ENCODE measurements at places on chromosomes 16 and 17. TPM values are rescaled to one million over a fixed set of nuclear protein-coding genes. Genes with fewer than 3 reads are reported as not detected.

- DNase-seq: no peak
Measured at GRCh38 chr16:46606231-46606630, 14.9 kb downstream of the SHCBP1 start.

DNA sequence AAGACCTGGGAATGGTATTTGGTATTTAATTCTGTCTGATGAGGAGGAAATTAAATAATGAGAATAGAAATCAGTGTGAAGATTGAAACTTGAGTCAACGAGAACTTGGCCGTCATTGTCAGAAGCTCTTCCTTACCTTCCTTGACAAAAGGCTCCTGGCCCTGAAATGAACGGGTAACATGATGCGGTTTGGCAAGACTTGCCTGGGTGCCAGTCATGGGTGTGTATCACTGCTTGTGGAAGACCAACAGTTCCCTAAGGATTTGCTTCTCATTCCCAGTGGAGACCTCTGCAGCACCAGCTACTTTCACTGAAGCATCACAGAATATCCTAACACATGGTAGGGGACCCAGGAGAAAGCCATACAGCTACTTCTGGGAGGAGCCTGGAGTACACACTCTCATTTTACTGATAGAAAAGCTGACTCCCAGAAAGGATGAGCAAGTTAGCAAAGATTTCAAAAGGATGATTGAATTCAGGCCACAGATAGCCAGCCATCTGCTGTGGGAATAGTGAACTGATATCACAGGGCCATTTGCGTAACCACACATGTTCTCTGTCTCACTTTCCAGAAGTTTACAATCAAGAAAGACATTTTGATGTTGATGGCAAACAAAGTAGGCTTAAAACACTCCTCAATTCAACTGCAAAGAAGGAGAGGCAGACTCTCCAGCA is 258.1 kb upstream of the SALL1 start:
- peak; percentile 43 for DNase-seq

- DNase-seq: peak; percentile 82
Measured at GRCh38 chr16:66580605-66581209, 1.4 kb downstream of the CMTM2 start.

GRCh38 chr17:62892870-62893338 is 73.1 kb upstream of the TANC2 start:
- peak; percentile 87 for DNase-seq

DNA sequence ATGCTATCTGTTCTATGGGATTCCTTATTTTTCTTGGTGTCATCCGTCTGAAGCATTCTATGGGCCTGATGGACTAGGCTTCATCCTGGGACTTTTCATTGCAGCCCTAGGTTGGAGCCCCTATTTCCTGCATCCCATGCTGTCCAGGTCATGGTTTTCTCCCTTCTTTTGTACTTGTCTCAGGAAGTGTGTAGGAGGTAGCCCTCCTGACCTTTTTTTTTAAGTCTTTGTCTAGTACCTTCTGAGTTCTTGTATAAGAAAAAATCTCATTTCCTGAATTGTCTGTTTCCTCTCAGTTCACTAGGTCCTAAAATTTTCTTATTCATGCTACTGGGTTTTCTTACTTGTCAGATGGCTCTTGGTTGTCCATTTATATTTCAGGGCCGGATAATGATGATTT is 6.0 kb downstream of the NDEL1 start:
- no peak for DNase-seq

- DNase-seq: peak; percentile 83
Measured at GRCh38 chr16:64983963-64984362, 137.9 kb downstream of the CDH11 start.

- DNase-seq: no peak
Measured at GRCh38 chr17:4184811-4185210, 41.8 kb downstream of the CYB5D2 start.

GRCh38 chr17:73595068-73595467 is 49.2 kb downstream of the SDK2 start:
- DNase-seq: no peak

- DNase-seq: no peak
Measured at GRCh38 chr16:89288577-89288844, 71.0 kb downstream of the ZNF778 start.

DNA sequence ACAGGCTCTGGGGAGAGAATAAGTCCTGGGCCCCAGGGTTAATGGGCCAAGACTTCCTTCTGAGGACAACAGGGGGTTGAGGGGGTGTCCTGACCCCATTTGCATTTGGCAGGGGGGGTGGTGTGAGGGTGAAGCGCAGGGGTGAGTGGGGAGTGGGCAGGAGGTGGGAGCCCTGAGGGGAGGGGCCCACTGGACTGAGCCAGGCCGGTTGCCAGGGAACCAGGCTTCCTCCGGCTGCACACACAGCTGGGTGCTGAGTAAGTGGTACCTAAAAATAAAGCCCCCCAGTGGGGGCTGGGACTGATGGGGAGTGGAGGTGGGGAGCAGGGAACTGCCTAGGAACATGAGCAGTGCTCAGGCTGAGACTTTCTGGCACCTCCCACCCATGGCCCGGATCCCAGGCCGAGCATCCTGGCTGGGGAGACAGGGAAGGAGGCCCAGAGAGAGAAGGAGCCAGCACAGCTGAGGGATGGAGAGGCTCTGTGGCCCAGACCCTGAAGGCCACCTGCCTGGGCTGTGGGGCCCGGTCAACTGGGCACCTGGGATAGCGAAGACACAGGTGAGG is 7.5 kb upstream of the RASD1 start:
- no peak for DNase-seq

GRCh38 chr16:29107299-29107698 is 122.4 kb downstream of the LAT start:
- DNase-seq: no peak

TBC1D3C gene
- polyA plus RNA-seq: not detected

DHX58 gene
- polyA plus RNA-seq: 1.6 TPM

KRT31 gene
- not detected for polyA plus RNA-seq

GPR139 gene
- polyA plus RNA-seq: not detected
